ENCODE measurements at places on chromosomes 12 and 14. TPM values are rescaled to one million over a fixed set of nuclear protein-coding genes. Genes with fewer than 3 reads are reported as not detected.
A peak's percentile ranks its signal among the peaks of the same experiment; 100 is the strongest.

- peak; percentile 53 for DNase-seq
Observed at GRCh38 chr14:95998656-95999055, 40.5 kb upstream of the C14orf132 start.

Gene IAPP
- not detected for total RNA-seq

GRCh38 chr14:96051642-96052540 lies 12.7 kb downstream of the C14orf132 start:
- DNase-seq: no peak

DNA sequence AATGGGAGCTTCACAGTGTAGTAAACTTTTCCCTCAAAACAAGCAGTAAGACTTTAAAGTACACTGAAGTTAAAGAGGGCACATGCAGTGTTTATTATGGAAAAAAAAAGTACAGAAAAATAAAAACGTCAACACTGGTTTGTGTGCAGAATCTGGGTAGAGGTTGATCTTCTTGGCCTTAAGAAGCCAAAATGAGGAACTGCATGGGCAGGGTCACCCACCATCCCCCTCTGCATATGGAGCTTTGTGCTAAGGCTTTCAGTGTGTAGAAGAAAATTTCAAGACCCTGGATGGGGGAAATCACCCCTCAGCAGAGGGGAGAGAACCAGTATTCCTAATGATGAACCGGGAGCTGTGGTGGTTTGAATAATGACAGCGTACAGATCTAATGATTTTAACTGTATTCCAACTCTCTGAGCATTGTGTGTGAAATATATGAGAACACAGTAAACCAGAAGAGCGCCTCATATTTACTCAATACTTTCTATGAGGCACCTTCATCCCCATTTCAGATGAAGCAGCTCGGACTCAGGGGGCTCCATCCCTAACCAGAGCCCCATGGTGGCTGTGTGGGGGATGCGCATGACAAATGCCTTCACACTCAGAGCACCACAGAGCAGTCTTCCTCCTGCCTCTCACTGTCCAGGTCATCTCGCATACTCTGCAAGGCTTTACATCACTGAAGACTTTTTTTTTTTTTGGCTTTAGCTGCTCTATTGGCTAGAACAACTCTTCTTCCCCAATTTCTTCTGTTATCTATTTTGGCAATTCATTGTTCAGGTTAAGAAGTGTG lies 33.4 kb downstream of the ACADS start:
- DNase-seq: no peak

Gene PMCH
- not detected for total RNA-seq

Gene PARPBP
- 7.6 TPM for total RNA-seq

- DNase-seq: no peak
Observed at GRCh38 chr14:22547313-22547947, 41.6 kb downstream of the DAD1 start.

DNA sequence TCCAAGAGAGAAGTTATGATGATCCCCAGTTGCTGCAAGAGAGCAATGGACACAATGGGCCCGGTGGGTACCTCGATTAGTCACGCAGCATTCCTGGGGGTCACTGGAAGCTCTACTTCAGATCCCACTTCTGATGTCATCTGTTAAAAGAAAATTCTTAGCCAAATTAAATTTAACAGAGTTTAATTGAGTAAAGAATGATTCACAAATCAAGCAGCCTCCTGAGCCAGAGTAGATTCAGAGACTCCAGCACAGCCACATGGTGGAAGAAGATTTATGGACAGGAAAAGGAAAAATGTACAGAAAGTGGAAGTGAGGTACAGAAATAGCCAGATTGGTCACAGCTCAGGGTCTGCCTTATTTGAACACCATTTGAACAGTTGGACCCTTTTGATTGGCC lies 107.5 kb downstream of the SPTSSA start:
- no peak for DNase-seq

Gene KCNC2
- not detected for total RNA-seq

Gene RTL1
- not detected for total RNA-seq

DNA sequence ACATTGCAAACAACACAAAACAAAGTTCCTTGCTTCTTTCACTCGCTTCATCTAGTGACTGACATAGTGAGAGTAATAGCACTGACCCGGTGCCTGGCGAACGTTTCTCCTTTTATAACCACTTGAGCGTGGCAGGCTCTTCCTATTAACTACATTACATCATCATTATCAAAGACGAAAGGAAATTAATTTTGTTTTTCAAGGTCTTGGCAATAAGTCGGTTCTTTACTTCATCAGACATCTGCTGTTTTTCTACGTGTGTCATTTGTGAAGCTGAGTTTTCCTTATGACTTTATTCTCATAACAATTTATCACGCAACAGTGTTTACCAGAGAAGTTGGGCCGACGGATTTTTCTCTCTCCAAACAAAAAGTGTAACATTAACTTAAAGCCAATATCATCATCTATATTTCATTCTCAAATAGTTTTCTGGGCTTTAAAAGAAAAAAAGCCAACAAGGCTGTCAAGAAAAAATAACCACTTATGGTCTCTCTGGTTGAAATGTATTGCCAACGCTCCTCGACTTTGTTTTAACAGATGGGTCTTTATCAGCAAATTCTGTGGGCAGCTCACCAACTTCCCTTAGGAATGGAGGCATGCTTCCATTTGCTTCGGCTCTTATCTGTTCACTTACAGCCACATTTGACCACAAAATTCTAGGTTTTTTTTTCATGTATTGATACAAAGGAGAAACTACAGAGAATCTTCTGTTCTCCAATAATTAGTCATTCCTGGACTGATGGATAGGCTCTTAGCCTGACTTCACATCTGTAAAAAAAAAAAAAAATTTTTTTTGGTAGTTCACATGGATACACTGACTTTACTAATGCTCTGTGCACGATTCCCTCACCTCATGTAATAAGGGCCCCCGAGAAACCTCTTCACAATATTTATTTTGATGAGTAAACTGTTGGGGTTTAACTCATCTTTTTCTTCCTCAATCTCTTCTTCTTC lies 97.1 kb upstream of the CDKN3 start:
- no peak for DNase-seq

- DNase-seq: no peak
Observed at GRCh38 chr14:50828721-50829488, 2.1 kb downstream of the NIN start.

DNA sequence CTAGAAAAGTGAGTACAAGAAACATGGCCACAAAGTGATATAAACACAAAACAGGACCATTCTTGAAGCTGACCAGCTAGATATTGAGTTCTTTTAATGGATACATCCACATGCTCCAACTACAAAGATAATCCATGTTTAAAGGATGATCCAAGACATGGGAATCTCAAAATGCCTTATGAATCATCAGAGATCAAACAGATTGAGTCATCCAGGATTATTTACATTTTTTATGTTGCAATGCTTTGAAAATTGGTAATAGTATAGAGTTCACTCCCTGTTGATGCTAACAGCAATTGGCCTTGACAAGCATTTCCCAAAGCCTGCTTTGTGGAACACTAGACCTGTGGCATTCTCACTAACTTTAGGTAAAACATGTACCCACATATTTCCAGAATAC lies 293.0 kb upstream of the TBX3 start:
- peak; percentile 41 for DNase-seq

- DNase-seq: no peak
Observed at GRCh38 chr12:52689936-52690335, 9.7 kb upstream of the KRT1 start.

DNA sequence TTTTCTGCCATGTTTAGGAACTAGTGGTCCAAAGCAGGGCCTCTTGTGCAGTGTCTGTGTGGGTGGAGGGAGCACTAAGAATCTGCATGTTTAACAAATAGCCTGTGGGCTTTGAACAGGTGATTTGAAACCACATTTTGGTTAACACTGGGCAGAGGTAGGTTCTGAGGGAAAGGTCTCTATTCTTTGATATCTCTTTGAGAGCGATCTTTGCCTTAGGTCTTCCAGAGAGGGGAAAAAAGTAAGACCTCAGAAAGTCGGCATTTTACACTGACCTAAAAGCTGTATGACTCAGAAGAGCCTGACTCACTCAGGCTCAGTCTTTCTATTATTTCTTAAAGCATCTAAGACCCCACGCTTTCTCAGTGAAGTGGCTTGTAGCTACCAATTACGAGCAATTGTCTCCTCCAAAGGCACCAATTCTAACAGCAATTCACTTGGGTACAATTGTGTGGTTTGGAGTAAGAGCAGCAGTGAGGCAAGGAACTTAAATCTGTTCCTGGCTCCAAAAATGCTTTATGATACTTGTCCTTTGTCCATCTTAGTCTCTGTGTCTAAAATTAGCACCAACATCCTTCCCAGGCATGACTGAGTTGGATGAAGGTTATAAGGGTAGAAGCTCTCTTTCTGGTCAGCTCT lies 8.8 kb downstream of the EIF2B2 start:
- DNase-seq: peak; percentile 47

GRCh38 chr12:19088606-19089005 lies 40.9 kb upstream of the PLEKHA5 start:
- DNase-seq: no peak

DNA sequence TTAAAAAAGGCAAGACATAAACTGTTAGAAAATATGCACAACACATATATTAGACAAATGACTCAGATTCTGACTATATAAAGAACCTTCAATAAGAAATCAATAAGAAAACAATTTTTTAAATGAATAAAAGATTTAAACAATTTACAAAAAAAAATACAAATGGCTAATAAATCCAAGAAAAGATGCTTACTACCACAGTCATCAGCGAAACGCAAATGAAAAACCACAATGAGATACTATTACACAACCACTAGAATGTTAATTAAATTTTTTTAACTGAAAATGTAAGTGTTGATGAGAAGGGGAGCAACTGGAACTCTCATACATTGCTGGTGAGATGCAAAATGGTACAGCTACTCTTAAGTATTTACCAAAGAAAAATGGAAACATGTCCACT lies 24.4 kb downstream of the OSBPL8 start:
- DNase-seq: no peak

- peak; percentile 30 for DNase-seq
Observed at GRCh38 chr14:59464486-59465315, 479 bp downstream of the GPR135 start.

Gene KRT78
- not detected for total RNA-seq

GRCh38 chr14:29999013-29999539 lies 71.4 kb upstream of the PRKD1 start:
- DNase-seq: no peak

Gene SERPINA3
- total RNA-seq: not detected

Gene FGD4
- total RNA-seq: 1.9 TPM

DNA sequence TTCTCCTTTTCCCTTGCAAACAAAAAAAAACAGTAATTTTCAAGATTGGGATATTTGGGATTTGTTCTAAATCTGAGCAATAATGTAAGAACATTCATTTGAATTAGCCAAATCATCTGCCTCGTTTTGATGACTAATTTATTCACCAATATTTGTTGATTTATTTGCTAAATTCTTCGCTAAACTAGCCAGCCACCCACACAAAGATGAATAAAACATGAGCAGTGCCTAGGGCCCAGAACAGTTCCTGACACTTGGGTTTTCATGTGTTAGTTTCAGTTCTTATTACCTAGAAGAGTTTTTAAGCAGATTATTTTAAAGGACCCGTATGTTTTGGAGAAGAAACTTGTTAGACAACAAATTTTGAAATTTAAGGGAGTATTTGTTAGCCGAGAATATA lies 1.4 kb downstream of the ETNK1 start:
- no peak for DNase-seq

DNA sequence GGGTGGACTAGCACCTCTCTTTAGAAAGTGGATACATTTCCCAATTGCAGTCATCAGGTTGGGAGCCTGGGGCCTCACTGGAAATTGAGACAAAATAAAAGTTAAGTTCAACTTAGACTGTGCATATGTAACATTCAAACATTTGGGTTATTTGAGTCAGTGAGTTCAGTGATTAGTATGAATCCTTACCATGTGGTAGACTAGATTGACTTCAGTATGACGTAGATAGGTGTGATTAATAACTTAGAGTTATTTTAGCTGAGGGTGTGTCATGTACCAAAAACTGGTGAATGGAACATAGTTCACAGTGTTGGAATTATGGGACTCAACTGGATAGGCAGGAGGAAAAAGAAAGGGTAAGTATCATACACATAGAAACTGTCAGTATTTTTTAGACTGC lies 8.0 kb upstream of the SSTR1 start:
- DNase-seq: peak; percentile 80

Gene ENDOU
- total RNA-seq: 0.22 TPM

GRCh38 chr12:79294590-79294989 lies 396.2 kb downstream of the PAWR start:
- DNase-seq: no peak

Gene NOVA1
- total RNA-seq: not detected

DNA sequence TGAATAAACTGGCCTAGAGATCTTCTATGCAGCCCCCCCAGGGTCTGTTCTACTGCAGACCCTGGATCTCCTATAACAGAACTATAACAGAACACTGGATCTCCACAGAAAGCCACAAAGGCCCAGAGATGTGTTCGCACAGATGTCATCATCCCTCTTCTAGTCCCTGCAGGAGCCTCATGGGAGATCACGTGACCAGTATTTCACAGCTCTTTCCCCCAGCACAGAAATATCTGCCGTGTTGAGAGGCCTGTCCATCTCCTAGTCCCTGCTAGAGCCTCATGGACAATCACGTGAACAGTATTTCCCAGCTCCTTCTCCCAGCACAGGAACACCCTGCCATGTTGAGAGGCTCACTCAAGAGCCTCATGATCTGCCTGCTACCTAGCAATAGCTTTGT lies 331.7 kb downstream of the NRXN3 start:
- no peak for DNase-seq

GRCh38 chr14:73909681-73910080 lies 23.0 kb downstream of the ZNF410 start:
- DNase-seq: no peak

DNA sequence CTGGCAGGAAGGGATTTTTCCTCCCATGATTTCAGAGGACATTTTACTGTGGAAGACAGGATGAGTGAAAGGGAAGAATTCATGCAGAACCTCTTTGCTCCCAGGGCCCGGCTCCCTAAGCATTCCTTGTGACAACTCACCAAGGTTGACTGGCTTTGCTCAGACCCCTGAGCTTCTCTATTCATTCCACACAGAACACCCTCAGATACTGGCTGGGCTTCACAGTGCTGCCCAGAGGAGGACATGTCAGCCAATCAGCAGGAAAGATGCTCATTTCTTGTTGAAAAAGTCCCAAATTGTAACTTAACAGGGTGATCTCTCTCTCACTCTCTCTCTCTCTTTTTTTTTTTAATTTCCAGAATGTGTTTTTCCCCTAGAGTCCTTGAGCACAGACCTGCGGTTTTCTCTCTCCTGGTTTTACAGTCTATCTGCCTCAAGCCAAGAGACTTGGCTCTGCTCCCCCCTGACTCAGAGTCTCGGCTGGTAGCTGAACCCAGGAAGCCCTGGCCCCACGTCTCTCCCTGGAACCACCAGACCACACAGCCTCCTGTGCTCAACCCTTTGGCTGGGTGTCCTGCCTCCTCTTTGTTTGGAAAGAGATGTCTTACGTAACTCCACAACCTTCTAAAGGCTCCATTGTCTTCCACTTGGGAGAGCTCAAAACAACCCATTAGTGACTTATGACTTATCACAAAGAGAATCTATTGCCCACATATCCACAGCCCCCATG lies 43.9 kb downstream of the SSPN start:
- peak; percentile 78 for DNase-seq

Gene LPAR5
- not detected for total RNA-seq

- no peak for DNase-seq
Observed at GRCh38 chr12:114254998-114255397, 150.9 kb downstream of the TBX5 start.

- DNase-seq: no peak
Observed at GRCh38 chr12:52907092-52907810, 2.4 kb upstream of the KRT8 start.
